ENCODE measurements at places on chromosomes 7 and 10.

GRCh38 chr10:117214401-117214800, 17.1 kb downstream of the KCNK18 start:
- no peak for DNase-seq

DNA sequence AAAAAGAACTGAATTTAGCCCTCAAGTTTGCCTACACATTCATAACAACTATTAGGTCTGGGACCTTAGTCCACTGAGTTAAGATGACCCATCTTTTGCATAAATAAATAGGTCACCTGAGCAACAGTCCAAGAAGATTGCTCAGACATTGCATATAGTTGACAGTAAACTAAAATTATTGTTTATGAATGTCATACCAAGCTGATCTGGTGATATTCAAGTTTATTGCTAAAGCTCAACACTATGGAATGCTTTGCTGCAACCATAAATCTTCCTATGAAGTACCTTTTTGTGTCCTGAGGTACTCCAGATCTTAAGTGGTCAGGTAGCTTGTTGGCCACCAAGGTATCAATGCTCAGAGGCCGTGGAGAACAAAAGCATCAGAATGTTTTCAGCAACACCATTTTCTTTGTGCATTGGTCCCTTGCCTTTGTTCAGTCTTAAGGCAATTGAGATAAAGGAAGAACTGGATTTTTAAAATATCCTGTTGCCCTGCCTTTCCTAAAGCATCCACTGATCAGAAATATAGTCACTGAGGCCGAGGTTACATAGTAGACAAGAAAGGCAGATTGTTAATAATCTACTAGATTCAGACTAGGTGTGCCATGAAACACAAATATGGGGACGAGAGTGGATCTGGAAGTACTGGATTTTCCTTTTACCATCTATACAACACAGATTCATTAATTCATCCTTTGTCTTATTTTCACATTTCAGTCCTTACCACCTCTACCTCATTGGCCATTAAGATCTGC, 321.3 kb downstream of the PTEN start:
- DNase-seq = no peak

DNA sequence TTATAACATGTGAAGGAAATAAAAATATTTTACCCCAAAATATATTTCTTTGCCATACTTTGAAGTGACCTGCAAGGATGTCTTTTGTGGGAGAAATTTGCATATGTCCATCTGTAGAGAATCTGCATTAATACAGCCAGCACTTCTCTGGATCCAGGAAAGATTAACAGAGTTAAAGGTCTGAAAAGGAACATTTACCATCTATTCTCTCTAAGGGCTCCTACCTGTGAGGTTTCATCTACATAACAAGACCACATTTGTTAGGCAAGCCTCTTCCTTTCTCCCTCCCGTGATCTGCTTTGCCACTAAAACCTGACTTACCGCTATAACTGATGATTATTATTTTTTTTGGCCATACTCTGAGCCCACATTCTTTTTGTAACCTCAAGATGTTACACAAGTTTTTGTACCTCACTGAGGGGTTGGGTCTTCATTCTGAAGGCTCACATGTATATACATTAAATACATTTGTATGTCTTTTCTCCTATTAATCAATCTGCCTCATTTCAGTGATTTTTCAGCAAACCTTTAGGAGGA, 129.4 kb downstream of the AKR1D1 start:
- DNase-seq = no peak

- DNase-seq = no peak
These were observed 65.8 kb downstream of the CDK13 start for GRCh38 chr7:40015790-40016296.

DNA sequence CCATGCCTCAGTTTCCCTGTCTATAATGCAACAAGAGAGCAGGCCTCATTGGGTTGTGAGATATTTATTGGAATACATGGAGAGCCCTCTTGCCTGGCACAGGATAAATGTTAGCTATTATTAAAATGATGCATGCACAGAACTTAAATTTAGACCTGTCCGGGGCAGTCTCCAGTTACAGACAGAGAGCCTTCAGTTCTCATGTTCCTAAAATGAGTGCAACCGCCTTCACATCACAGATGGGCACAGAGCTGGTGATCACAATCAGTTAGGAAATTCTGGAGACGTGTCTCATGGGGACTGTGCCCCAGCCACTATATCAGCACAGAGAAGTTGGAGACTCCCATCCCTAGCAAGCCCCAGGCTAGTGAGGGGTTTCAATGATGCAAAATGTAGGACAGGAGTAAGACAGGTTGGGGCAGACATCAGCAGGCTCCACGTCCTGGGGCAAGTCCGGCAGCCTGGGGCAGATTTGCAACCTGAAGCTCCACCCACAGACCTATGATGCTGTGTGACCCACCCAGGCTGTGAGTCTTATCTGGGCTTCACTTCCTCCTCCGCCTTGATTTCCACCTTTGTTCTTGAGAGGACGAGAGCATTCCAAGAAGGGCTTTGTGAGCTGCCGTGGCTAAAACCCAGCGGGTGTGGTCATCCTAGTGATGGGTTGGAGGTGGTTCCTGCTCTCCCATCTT, 49.4 kb downstream of the CXCL12 start:
- DNase-seq = no peak

DNA sequence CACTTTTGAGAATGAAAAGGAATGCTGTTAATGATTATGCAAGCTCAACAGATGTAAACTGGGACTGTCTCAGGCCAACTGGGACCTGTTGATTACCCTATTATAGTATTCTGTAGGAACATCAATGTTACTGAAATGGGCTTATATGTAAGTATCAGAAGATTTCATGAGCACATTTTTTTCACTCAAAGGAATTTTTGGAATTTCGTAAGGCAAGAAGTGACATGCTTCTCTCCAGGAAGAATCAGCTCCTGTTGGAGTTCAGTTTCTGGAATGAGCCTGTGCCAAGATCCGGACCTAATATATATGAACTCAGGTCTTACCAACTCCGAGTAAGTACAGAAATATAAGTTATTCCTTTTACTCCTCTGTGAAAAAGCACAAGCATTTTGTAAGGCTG, 19.2 kb downstream of the NIPSNAP2 start:
- DNase-seq = no peak

GRCh38 chr10:73810735-73811465, 498 bp downstream of the NDST2 start:
- DNase-seq = no peak

DNA sequence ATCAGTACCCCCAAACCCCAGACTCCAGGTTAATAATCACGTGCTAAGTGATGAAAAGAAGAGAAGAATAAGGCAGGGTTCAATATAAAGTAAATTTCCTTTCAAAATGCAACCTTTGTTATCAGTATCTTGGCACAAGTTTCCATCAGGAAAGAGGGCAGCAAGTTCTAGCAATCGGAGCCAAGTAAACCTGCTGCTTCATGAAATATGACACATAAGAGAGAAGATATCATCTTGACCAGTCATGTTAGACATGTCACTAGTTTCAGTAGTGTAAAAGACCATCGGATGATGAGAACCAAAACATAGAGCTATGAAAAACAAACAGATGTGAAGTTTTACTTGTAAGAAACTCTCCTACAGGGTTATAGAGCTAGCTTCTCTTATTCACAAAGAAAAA, 44.0 kb downstream of the AASS start:
- no peak for DNase-seq

GRCh38 chr10:45673074-45673648, 589 bp upstream of the ZFAND4 start:
- DNase-seq = no peak

GRCh38 chr7:149822353-149822943, 15.7 kb upstream of the ZNF862 start:
- DNase-seq = no peak

DNA sequence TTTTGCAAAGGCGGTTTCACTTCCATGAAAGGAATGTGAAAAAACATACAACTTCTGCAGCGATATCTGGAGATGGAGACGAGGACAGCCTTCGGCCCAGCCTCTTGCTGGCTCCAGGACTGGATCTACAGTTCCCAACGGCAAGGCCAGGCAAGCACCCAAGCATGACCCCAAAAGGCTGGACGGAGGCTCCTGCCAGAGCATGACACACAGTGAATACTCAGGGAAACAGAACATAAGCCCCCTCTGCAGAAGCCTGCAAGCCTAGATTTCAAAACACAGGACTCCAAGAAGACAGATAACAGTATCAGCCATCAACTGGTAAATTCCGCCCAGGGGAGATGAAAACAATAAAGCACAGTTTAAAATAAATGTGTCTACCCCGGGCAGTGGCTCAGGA, 3.3 kb upstream of the LRRC27 start:
- no peak for DNase-seq

DNA sequence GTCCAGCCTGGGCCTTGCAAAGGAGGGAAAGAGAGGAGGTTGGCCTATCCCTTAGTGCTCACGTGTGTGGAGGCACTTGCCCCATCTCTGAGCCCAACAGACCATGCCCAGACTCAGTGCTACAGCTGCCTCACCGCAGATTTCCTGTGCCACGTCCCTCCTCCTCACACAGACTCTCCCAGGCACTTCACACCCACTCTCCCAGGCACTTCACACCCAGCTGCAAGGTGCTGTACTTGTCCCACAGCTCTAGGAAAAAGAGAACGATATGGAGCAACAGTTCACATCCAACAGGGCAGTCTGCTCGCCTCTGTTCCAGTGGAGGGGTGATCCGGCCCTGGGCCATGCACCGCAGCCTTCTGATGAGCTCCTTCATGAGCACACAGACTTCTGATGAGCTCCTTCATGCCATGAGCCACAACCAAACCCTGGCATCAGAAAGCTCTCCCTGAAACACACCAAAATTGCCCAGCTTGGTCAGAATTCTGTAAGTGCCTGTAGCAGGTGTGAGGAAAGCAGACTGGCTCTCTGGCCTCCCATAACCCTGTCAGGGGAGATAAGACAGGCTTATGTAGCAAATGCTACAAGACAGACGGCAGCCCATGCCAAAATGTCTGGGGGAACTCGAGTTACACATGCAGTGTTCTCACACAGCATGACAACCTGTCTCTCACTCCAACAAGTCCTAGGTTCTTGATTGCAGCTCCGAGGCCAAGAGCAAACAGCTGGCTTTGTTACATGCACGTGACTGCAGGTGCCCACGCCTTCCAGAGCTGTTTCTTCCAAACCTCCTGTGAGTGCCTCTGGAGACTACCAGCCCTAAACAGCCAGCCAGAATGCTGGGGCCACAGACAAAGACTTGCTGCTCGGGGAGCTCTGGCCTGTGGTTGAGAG, 348.5 kb downstream of the GRID1 start:
- DNase-seq = no peak

- DNase-seq = no peak
These were observed 236.3 kb upstream of the IGFBP3 start for GRCh38 chr7:46157404-46157803.

GRCh38 chr7:7907306-7907705, 61.3 kb upstream of the GLCCI1 start:
- no peak for DNase-seq
